ENCODE measurements at places on chromosomes 4 and X. TPM values are rescaled to one million over a fixed set of nuclear protein-coding genes. Genes with fewer than 3 reads are reported as not detected.

Gene GPRASP1
- 43.5 TPM for total RNA-seq

Gene SH3BGRL
- 76.0 TPM for total RNA-seq

Gene GAGE12H
- total RNA-seq, result not detected

Gene GPAT3
- 4.8 TPM for total RNA-seq

- no peaks in the 10 kb centered on the region for H3K27me3 ChIP-seq
- H3K4me1 ChIP-seq, result peaks cover 88% of the 10 kb centered on the region
- no peak for DNase-seq
- H3K4me3 ChIP-seq, result peak overlapping the region; percentile 34
- peak overlapping the region; percentile 99 for H3K27ac ChIP-seq
- no peaks in the 10 kb centered on the region for H3K36me3 ChIP-seq
Observed at GRCh38 chrX:119685225-119686066, 7.5 kb downstream of the SEPTIN6 start.

DNA sequence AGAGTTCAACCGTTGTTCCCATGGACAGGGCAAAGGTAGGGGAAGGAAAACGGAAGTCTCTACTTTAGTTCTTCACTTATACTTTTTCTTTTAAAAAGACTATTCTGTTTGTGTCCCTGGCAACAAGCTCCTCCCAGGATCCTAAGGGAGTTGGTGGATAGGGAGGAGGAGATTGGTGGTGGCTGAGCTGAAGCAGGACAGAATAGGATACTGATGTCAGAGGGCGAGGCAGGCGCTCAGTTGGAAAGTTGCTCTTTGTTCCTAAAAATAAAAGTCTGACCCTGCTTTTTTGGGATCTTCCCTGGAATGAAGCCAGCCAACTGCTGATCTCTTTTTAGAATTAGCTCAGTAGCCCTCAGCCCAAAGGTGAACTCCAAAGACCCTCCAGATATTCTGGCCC lies 104.7 kb downstream of the MGST2 start:
- no peaks in the 10 kb centered on the region for H3K27me3 ChIP-seq
- no peaks in the 10 kb centered on the region for H3K36me3 ChIP-seq
- H3K4me1 ChIP-seq, result no peaks in the 10 kb centered on the region
- no peak for DNase-seq
- no peak overlapping the region for H3K27ac ChIP-seq

DNA sequence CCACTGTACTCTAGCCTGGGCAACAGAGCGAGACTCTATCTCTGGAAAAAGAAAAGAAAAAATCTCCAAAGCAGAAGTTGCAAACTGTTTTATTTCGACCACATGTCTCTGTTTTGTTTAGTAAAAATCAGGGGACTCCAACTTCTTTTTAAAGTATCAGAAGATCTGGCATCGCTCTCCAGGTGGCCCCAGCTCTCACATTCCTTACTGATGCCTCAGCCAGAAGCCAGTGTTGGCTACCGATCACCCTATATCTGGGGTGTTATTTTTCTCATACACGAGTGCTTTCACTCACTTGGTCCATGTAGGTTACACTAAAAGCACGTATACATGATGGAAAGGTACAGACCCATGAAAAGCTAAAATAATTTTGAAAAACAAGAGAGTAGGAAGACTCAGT lies 8.3 kb downstream of the MPP1 start:
- no peak overlapping the region for H3K27ac ChIP-seq
- DNase-seq, result no peak
- H3K4me3 ChIP-seq, result no peak overlapping the region
- H3K4me1 ChIP-seq, result peaks cover 17% of the 10 kb centered on the region
- H3K36me3 ChIP-seq, result no peaks in the 10 kb centered on the region
- no peaks in the 10 kb centered on the region for H3K27me3 ChIP-seq

Measured in T-cell (primary cell).